ENCODE measurements at places on chromosomes 6 and 20.

GRCh38 chr6:75557068-75557467 is 44.6 kb upstream of the SENP6 start:
- no peak for DNase-seq

DNA sequence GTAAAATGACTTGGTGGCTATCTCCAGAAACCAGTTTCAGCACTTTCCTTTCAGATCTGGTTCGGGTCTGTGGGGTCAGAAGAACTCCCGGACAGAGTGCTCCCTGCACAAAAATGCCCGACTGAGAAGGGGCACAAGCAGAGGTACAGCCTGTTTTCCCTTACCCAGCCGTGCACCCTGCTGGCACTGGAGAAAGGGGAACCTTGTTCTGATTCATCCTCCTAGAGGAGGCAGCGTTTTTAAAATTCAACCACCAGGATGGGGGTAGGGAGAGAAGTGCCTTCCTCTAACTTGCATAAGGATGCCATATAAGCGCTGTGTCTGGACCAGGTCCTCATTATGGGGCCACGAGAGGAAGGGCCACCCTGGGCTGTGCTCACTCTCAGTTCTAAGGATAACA is 17.6 kb downstream of the RIMS4 start:
- DNase-seq: no peak

GRCh38 chr6:117459204-117459944 is 23.1 kb upstream of the DCBLD1 start:
- DNase-seq: no peak

DNA sequence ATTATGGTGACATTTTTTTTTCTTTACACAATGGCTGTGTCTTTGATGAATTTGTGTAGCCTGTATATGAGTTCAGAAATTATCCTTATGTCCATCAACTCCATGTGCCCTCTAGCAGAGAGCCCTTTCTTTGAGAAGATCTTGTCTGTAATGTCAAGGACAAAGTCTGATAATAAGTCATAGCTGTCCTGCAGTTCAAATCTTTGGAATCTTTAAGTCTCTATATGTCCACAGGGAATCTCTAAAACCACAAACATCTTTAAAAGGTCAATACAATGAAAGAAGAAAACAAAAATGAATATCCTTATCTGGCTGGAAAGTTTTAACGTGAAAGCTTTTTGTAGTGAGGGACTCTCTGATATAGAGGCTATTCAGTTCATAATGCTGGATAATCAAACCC is 16.9 kb upstream of the TMEM14A start:
- DNase-seq: no peak

GRCh38 chr20:20414640-20415220 is 46.8 kb downstream of the INSM1 start:
- DNase-seq: no peak

DNA sequence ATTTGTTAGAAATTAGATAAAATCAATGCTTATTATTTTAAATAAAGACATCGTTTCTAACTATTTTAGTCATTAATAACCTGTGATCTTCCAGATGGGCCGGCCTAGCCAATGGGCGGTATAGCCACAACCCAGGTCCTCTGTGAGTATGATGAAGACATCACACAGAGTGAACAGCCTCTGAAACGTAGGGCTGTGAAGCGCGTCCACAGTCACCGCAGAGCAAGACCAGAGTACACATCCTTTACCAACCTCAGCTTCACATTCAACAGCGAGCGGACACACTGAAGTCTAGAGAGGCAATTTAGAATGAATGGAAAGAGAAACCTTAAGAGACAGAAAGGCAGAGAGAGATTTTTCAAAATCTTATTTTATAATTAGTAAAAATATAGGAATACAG is 125.0 kb upstream of the RPS6KA2 start:
- DNase-seq: no peak

- DNase-seq: no peak
These were observed 4.7 kb upstream of the MCM9 start for GRCh38 chr6:118939683-118940082.

- DNase-seq: no peak
These were observed 269.6 kb downstream of the ARID1B start for GRCh38 chr6:157046776-157047175.

DNA sequence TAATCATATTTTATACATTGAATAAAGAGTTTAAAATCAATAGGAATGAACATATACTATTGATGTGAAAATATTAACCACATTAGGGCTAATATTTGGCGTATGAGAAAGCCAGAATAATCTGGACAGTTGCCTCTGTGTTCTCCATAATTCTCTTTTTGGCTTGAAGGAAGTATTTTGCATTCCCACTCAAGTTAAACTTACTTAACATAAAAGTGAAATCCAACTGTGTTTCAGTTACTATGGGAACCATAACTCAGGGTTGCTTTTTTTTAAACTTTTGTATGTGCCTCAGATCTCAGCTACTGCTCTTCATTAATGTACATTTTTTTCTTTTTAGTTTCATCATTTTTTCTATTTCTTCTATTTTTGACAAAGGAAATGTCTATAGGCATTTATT is 479.8 kb downstream of the NKAIN2 start:
- DNase-seq: no peak

DNA sequence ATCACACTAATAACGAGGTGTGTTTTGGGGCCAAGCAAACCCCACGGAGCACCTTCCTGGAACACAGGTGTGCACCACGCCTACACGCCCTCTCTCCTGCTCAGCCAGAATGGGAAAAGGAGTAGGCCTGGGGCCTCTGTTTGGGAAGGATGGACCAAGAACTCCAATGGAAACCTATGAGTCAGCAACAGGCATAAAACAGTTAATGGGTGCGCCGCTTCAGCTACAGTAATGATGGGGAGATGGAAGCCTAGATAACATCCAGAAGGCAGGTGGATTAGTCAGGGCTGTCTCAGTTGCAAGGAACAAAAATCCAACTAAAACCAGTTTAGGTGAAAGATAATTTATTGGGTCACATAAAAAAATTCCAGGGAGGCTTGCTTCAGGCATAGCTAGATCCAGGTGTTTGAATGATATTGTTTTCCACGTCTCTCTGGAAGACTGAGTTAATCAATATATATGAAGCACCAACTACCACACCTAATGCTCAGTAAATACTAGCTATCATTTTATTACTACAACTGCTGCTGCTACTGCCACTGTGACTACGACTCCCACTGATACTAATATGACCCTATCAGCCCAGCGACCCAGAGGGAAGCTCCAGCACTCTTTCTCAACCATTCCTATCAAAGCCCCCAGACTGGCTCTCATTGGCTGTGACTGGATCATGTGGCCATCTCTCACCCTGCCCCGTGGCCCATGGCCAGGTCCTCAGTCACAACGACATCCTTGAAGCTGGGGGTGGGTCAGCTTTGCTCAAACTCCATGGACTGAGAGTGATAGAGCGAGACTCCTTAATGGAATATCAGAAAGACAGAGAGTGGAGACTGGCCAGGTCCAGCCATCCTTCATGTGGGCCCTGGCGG is 155.2 kb upstream of the PTPN1 start:
- no peak for DNase-seq

GRCh38 chr20:1622450-1622849 is 2.6 kb upstream of the SIRPB1 start:
- DNase-seq: no peak

GRCh38 chr6:108502832-108503231 is 57.9 kb upstream of the FOXO3 start:
- DNase-seq: no peak

- no peak for DNase-seq
These were observed 16.6 kb downstream of the NUDT3 start for GRCh38 chr6:34375833-34376232.

DNA sequence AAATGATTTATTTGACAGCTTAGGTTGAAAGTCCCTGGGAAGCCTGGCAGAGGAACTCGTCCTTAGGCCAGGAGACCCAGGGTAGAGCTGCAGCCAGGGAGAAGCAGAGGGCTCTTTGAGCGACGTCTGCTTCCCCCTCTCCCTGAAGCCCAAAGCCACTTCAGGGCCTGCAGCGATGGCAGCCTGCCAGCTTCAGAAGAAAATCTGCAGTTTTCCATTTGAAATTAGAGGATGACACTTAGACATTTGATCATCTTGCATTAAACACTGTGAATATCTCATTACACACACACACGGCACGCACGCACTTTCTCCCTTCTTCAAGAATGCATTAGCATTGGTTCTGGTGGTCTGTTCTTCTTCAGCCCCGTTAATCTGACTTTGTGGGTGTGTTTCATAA is 96.5 kb downstream of the PLEKHG1 start:
- DNase-seq: no peak

GRCh38 chr6:40989204-40990169 is 49.5 kb downstream of the UNC5CL start:
- DNase-seq: no peak

- DNase-seq: no peak
These were observed 161.7 kb downstream of the DTNBP1 start for GRCh38 chr6:15500901-15501825.

DNA sequence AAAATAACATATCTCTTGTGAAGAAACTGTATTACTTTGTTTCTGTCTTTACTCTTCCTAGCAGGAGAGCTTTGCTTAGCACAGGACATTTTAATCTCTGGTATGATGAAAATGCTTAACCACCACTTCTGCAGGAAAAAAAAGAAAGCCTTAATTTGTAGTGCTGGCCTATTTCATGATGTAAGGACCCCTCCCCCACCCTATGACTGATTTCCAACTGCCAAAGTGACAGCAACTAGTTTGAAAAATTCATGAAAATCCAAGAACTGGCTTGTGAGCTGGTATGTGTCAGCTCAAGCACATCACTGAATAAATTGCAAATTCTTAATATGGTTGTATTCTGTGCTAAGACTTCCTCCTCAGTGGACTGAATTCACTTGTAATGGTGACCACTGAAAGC is 125.3 kb downstream of the REV3L start:
- DNase-seq: no peak

DNA sequence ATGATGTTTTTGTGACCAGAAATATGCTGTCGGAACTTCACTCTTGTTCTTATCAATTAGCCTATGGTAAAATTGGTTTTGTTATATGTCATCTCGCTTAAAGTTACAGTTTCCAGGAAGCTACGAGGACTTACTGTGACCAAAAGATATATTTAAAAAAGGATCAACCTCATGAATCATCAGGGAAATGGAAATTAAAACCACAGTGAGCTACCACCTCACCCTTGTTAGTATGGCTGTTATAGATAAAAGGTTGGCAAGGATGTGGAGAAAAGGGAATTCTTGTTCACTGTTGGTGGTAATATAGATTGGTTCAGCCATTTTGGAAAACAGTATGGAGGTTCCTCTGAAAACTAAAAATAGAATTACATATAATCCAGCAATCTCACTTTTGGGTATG is 14.3 kb upstream of the INSM1 start:
- no peak for DNase-seq

GRCh38 chr6:113102761-113103160 is 754.4 kb upstream of the MARCKS start:
- DNase-seq: no peak

DNA sequence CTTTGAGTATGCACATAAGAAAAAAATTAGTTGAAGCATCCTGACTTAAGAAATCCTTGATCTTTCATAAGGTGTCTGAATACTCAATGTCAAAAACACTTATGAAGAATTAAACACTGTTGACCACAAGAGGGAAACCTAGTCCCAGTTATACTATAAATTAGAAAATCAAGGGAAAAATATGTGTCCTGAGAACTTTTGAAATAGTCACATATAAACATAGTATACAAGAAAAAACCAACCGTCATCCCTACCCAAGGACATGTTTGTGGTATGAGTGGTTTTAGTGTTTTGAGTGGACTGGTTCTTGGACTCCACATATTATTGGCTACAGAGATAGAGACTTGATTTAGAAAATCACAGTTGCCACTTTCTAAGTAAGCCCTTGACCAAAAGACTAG is 7.6 kb upstream of the HLA-DRA start:
- no peak for DNase-seq

GRCh38 chr6:15310680-15311079 is 64.8 kb downstream of the JARID2 start:
- no peak for DNase-seq

DNA sequence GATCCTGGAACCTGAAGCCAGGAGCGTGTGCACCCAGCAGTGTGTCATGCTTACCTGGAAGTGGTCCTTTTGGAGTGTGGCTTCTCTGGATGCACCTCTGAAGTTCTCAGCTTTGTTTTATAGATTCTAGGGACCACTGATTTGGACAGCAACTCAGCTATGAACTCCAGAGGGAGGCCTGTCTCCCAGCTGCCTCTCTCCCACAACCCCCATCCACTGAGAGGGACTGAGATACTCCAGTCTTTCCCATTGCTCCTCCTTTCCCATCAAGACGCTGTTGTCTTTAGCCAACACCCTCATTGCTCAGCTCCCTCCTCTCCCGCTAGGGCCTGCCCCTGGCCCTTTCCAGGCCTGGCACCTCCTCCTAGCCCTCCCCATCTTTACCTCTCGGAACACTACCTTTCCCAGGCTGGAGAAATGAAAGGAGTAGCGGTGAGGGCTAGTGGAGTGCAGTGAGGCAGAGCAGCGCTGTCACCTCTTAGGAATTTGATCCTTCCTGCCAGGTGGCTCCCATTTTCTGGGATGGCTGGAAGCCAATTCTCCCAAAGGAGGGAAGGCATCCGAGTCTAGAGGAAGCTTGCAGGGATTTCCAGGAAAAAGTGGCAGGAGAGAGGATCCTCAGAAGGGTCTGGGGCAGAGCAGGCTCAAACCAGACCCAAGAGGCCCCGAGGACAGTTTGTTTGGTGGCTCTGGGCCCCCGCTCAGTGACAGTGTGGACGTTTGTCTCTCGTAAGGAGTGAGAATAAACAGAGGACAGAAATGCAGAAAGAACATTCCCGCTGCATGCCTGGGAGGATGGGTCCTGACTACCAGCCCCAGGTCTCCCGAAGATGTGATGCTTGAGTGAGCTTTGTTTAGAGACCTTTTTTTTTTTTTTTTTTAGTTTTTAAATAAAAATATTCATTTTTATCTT is at the start of gene LRRN4:
TSS of gene LRRN4 (minus strand) at position 285 of the 913 bp plus-strand sequence. CDS start 1,261 bp downstream, outside the sequence.
- DNase-seq: peak; percentile 75

- DNase-seq: no peak
These were observed 630.7 kb downstream of the HACE1 start for GRCh38 chr6:104229057-104229456.

All from right kidney (tissue), 9 donors.